ENCODE measurements at places on chromosomes 13 and 19. TPM values are rescaled to one million over a fixed set of nuclear protein-coding genes. Genes with fewer than 3 reads are reported as not detected.

The LGALS7 gene
- not detected for total RNA-seq

The DIRAS1 gene
- 58.0 TPM for total RNA-seq

The CILP2 gene
- 0.24 TPM for total RNA-seq

- DNase-seq = no peak
- peak overlapping the region; percentile 90 for H3K27ac ChIP-seq
- no peaks in the 10 kb centered on the region for H3K4me1 ChIP-seq
- no peaks in the 10 kb centered on the region for H3K27me3 ChIP-seq
These were observed 28.2 kb downstream of the ACTN4 start for GRCh38 chr19:38675611-38676010.

DNA sequence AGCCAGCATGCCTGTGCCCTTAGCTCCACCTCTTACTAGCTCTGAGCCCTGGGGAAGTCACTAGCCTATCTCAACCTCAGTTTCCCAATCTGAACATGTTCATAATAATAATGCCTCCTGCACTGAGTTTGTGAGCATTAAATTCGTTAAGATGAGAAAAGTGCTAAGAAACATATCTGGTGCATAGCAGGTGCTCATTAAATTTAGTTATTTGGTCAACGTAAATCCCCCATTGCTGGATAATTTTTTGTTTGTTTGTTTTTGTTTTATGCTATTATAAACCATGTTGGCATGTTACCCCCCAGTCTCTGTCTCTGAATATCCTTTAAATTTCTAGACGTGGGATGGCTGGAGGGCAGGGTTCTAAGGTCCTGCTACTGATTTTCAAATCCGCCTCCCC is 10.6 kb downstream of the FCGBP start:
- H3K4me3 ChIP-seq = no peak overlapping the region
- no peaks in the 10 kb centered on the region for H3K36me3 ChIP-seq
- DNase-seq = no peak
- no peaks in the 10 kb centered on the region for H3K4me1 ChIP-seq
- H3K27ac ChIP-seq = no peak overlapping the region
- no peaks in the 10 kb centered on the region for H3K27me3 ChIP-seq

- no peaks in the 10 kb centered on the region for H3K36me3 ChIP-seq
- peak; percentile 88 for DNase-seq
- no peaks in the 10 kb centered on the region for H3K27me3 ChIP-seq
These were observed 17.7 kb upstream of the SPACA4 start for GRCh38 chr19:48588670-48589401.
